CD14-positive monocyte (primary cell): ENCODE measurements at places on chromosomes 6 and 20.

DNA sequence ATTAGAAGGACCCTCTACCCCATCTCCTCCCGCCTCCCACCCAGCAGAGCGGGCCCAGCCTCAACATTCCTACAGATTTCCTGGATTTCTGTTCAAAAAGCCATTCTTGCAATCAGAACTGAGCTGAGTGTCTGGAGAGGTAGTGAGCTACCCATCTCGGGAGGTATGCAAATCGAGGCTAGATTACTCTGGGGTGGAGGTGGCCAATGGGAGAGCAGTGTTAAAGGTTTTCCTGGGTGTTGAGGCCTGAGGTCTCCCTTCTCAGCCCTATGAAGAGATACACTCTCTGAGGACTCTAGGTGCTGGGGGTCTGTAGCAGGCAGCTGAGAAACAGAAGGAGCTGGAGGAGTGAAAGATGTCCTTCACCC is 57.0 kb downstream of the CD40 start:
- H3K36me3 ChIP-seq: no peaks in the 10 kb centered on the region
- no peak overlapping the region for H3K27ac ChIP-seq
- H3K4me3 ChIP-seq: no peak overlapping the region
- no peak for DNase-seq
- peaks cover 45% of the 10 kb centered on the region for H3K27me3 ChIP-seq
- no peaks in the 10 kb centered on the region for H3K4me1 ChIP-seq

- H3K4me1 ChIP-seq: no peaks in the 10 kb centered on the region
- no peak overlapping the region for H3K27ac ChIP-seq
- DNase-seq: no peak
These were observed 356.0 kb downstream of the BMP2 start for GRCh38 chr20:7123457-7123856.

DNA sequence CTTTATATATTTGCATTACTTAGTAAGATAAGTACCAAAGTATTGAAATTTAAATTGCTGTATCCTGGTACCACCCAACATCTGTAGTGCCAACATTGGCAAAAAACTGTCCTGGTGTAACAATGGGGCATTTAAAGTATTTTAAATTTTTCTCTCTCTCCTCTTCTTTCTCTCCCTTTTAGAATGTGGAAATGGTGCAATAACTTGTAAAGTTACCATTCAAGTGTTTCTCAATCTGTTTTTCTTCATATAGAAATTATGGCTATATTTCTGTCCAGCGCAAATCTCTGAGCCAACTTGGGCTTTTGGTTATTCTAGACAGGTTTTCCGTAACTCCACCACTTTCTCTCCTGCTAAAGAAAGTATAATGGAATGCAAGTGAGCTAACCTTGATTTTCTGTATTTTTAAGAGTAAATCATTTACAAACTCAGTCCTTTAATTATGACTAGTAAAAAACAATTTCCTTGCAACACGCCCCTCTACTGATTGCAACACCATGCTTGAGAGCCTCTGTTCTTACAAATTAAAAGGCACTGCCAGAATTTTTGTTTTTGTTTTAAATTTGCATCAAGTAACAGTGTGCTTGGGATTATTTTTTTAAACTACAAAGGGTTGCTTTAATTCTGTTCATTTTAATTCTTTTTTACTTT is 324.2 kb upstream of the CITED2 start:
- peaks cover 39% of the 10 kb centered on the region for H3K4me1 ChIP-seq
- DNase-seq: peak; percentile 60
- peak overlapping the region; percentile 81 for H3K27ac ChIP-seq
- no peaks in the 10 kb centered on the region for H3K36me3 ChIP-seq

- H3K27ac ChIP-seq: no peak overlapping the region
- H3K36me3 ChIP-seq: no peaks in the 10 kb centered on the region
- H3K27me3 ChIP-seq: peaks cover 2% of the 10 kb centered on the region
- H3K4me3 ChIP-seq: no peak overlapping the region
- no peak for DNase-seq
These were observed 23.6 kb upstream of the BTBD3 start for GRCh38 chr20:11894062-11894461.
